ENCODE measurements at places on chromosomes 11 and 22.

GRCh38 chr11:1055109-1055703, 18.7 kb upstream of the MUC6 start:
- DNase-seq = no peak

DNA sequence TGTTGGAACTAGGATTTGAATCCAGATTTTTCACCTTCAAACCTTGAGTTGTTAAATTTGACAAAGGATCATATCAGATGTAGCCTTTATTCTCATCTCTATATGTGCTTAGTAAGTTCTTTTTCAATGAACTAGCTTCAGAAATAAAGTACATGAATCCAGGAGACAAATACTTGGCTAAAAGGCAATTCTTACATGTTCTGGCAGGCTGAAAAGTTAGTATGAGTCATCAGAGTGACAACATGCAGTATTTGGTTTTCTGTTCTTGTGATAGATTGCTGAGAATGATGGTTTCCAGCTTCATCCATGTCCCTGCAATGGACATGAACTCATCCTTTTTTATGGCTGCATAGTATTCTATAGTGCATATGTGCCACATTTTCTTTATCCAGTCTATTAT, 40.4 kb downstream of the BBOX1 start:
- DNase-seq = no peak

GRCh38 chr11:127242676-127243075, 242.1 kb upstream of the KIRREL3 start:
- DNase-seq = no peak

DNA sequence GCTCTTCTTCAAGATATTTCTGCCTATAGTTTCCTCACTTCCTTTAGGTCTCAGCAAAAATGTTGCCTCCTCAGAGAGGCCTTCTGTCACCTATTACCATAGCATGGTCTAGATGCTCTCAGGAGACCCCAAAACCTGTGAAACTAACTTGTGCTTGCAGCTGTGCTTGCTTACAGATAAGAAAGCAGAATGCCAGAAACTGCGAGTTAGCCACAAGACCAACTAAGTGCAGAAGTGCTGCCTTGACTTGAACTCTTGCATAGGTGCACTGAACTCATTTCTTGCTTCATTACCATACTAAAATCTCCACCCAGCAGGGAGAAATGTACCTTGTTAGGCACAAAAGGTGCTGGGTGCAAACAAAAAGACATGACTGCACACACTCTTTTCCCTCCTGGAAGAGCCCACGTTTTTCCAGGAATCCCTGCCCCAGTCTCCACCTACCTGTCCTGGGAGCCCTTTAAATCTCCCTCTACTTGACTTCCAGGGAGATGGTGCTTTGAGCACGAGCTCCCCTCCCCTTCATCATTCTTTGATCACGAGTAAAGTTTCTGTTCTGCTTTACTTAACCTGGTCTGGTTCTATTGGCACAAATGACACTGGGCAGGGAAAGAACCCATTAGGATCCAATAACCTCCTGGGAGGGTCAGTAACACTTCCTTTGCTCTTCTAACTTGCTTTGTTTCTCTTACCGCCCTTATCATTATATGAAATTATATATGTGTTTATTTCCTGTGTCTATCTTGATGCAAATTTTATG, 137.7 kb upstream of the DDI1 start:
- no peak for DNase-seq

Data from cortex of kidney (tissue), 1 donor.